C1 segment of cervical spinal cord (tissue), 14 donors: ENCODE measurements at places on chromosomes 11 and 22.
A peak's percentile ranks its signal among the peaks of the same experiment; 100 is the strongest.

GRCh38 chr11:10856689-10857458 is 979 bp downstream of the ZBED5 start:
- peak; percentile 55 for DNase-seq

DNA sequence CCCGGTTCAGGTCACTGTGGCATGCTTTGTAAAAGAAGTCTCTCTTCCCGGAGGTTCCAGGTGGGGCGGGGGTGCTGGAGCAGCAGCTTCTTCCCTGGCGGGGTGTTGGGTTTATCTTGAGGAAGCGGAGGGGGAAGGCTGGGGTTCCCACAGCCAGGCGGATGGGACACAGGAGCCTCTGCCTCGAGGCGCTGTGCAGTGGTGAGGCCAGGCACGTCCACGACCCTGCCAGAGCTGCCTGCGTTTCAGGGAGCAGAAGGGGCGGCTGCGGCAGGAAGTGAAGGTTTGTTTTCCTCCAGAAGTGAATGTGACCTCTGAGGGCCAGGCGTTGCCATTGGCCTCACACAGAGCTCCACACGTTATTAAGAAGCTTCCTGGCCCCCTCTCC is 20.1 kb upstream of the ADORA2A start:
- no peak for DNase-seq

DNA sequence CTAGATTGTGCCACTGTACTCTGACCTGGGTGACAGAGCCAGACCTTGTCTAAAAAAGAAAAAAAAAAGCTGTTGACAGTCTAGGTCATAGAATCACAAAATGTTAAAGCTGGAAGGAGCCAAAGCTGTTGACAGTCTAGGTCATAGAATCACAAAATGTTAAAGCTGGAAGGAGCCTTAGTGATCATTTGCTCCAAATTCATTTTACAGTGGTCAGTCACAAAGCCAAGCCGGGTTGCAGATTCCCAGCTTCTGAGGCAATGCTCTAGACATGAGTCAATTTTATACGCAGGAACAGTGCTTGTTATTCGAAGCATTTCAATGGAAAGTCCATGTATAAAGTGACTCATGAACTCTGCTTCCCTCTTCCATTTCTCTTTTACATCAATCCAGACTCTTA is 47.4 kb downstream of the SYT13 start:
- no peak for DNase-seq

GRCh38 chr22:39144101-39144767 is 8.2 kb downstream of the CBX7 start:
- DNase-seq: peak; percentile 34

- DNase-seq: no peak
Observed at GRCh38 chr11:91265946-91266345, 958.7 kb upstream of the FAT3 start.

DNA sequence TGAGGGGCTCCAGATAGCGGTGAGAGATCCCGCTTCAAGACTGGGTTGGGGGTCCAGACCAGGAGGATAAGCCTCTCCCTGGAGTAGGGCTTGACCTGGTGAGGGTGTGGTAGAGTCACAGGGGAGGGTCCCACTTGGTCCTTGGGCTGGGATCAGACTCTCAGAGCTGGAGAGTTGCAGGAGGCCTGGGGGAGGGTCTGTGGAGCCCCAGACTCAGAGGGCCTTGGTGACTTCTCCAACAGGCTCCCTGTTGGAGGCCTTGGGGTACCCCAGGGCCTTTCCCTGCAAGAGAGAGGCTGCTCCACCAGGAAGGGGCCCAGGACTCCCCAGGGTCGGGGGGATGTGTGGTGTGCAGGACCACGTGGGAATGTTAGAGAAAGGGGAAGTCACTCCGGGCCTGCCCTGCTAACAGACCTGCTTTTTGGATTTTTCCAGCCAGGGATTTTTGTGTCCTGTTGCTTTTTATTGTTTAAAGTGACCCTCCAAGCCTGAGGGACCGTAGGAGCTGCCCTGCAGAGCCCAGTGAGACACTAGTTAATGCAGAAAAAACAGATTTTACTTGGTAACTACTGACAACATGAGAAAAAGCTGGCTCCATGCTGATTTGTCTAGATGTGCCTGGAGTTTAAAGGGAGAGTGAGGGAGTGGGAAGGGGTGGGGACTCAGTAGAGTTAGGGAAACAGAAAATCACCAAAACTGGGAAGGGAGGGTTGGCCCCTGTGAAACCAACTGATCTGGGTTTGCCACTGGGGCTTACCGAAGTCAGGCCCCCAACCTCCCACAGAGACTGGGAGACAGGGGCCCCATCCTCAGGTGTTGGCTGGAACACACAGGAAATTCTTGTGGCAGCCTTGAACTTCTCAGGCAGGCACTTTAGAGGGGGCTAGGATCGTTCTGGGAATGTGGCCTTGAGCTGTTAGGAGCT is 801 bp upstream of the TXNRD2 start:
- no peak for DNase-seq

DNA sequence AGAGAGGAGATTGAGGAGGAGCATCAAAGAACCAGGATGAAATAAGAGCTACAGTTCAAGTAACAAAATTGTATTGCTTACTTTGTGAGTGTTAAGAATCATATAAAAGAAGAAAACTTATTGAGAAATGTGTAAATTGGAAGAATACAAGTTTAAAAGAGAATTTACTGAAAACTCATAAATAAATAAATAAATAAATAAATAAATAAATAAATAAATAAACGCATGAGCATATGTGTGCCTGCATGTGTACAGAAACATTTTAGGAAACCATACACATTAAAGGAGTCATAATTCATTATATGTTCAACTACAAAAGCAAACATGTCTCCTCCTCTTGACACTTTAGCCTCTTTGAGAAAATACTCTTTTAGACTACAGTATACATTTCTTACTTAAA is 42.6 kb downstream of the CNTN5 start:
- no peak for DNase-seq

DNA sequence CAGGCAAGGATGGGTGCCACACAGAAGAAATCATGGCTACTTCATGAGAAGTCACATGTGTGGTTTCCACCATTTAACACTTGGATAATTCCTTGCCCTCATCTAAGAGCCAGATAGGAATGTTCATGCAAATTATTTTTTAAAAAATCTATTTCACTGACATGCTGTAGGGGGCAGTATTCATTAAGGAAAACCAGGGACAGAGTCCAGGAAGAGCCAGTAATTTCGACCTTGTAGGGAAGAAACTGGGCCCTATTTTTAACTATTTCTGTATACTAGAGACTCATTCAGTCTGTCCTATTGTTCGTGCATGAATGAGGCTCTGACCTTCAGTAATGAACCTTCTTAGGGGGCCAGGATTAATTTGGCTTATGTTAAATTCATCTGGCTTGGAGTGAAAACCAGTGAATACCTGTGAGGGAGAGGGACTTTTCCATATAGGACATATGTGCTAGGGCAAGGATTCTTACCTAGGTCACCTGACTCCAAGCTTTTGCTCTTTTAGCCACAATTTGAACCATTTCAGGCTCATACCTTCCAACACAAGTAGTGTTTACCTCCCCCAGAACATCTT is 192.7 kb downstream of the NAV2 start:
- no peak for DNase-seq

- DNase-seq: no peak
Observed at GRCh38 chr22:47366026-47366767, 603.7 kb downstream of the TBC1D22A start.

DNA sequence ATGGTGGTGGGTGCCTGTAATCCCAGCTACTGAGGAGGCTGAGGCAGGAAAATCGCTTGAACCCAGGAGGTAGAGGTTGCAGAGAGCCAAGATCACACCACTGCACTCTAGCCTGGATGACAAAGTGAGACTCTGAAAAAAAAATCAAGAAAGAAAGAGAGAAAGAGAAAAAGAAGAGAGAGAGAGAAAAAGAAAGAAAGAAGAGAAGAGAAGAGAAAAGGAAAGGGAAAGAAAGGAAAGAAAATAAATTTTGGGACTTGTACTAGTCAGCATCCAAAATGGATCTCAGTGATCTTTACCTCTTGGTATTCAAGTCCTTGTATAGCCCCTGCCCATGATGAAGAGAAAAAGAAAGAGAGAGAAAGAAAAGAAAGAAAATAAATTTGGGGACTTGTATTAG is 22.2 kb upstream of the PICALM start:
- DNase-seq: no peak

DNA sequence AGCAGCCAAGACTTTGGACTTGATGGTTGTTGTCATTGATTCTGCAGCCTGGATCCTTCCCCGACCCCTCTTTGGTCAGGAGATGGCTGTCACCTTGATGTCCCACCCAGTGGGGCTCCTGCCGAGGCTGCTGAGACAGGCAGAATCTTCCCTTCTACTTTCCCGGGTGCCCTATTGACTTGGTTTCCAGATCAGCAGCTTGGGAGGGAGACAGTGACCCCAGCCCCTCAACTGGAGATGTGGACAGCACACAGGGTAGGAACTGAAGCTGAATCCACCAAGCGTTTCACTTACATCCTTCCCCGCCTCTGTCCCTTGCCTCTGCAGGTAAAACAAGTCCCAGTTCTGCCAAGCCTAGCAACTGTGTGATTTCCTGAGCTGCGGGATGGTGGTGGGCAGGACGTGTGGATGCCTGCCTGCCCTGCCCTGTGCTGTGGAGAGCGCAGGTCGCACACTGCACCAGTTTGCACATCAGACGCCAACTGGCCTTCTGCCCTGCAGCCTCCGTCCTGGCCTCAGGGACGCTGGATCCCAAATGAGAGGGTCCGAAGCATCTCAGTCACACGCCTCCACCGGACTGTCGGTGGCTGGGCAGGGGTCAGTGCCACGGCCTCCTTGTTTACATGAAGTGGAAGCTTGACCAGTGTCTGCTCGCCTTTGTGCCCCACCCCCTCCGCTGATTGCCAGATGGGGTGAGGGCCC is 34.6 kb downstream of the FAM83F start:
- no peak for DNase-seq

DNA sequence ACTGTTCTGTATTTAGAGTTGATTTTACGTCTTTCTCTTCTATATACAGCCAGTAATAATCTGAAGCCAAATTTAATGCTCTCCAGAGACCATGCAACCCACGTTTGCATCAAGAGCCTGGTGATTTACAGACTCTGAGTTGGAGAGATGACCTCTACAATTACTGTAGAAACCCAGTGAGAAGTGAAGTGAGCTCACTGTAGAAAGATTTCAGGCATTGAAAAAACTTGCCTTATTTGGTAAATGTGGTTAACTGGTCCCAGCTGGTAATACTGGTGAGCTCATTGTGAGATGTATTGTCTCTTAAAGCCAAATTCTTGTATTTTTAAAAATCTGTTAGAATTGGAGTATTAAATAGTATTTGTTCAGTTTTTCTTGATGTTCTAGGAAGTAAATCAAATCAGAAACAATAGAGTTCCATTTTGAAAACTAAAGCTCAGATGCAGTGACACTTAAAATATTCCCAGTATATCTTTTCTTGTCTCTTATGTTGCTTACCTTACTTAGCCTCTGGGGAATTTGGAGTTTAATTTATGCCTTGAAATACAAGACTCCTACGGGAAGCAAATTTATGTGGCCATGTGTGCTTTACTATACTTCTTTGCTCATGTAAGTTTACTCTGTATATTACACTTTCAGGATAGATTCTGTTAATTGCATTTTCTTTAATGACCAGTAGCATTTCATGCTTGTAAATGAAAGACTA is 189.9 kb downstream of the ARHGAP42 start:
- DNase-seq: no peak

DNA sequence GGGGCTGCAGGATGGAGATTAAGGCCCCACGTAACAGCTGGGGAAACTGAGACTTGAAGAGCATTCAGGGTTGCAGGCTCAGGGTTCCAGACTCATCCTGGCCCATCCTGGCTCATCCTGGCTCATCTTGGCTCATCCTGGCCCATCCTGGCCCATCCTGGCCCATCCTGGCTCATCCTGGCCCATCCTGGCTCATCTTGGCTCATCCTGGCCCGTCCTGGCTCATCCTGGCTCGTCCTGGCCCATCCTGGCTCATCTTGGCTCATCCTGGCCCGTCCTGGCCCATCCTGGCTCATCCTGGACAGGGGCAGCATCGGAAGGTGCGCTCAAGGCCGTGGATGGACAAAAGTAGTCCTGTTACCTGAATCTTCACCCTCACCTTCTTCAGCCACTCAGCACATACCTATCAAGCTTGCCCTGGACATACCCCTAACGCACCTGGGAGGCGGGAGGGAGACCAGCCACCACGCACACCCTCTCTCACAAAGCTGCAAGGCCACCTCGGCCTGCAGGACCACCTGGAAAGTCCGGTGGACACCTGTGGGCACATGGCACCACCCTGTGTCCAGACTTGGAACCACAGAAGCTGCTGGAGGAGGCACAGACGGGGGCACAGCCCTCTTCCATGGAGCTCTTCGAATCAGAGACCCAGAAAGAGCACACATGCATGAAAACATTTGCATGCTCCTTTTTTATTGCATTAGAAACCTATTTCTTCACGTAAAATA is 20.3 kb upstream of the NLRP6 start:
- no peak for DNase-seq

GRCh38 chr22:29821291-29822016 is 16.6 kb downstream of the ASCC2 start:
- DNase-seq: peak; percentile 27

- no peak for DNase-seq
Observed at GRCh38 chr11:6572215-6572614, 31.2 kb downstream of the RRP8 start.

GRCh38 chr11:134022748-134023147 is 46.1 kb upstream of the JAM3 start:
- no peak for DNase-seq

GRCh38 chr11:26820739-26821138 is 98.9 kb upstream of the SLC5A12 start:
- no peak for DNase-seq

- no peak for DNase-seq
Observed at GRCh38 chr22:17114898-17115235, 6.3 kb downstream of the TMEM121B start.

GRCh38 chr22:29816128-29816527 is 21.9 kb downstream of the ASCC2 start:
- DNase-seq: no peak

- DNase-seq: no peak
Observed at GRCh38 chr22:47202819-47203553, 440.5 kb downstream of the TBC1D22A start.

DNA sequence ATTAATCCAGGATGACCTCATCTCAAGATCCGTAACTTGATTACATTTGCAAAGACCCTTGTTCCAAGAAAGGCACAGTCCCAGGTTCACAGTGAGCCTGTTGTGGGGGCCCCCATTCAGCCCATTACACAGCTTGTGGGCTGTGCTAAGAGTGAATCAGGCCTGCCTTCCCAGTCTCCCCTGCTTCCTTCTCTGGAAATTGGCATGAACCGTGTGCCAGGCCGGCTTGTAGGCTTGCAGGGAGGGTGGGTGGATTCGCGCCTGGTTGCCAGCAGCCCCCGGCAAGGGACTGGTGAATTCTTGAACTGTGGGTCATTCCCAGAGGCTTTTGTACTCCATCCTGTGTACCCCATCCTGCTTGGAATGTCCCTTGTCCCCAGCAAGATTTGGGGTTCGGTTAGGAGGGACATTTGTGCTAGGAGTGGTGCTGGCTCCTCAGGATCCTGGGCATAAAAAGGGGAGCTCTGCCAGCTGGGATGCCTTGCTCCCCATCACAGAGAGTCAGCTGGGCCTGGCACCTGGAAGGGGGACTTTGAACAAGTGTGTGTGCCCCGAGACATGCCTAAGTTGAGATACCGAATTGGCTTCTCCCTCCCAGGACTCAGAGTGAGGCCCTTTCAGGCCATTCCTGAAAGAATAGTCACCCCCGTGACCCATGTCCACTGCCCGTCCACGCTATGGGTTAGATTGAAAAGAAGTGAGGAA is 818.2 kb downstream of the BRD1 start:
- DNase-seq: no peak
